NB4 (cell line): ENCODE measurements at places on chromosomes 1 and 21.

DNA sequence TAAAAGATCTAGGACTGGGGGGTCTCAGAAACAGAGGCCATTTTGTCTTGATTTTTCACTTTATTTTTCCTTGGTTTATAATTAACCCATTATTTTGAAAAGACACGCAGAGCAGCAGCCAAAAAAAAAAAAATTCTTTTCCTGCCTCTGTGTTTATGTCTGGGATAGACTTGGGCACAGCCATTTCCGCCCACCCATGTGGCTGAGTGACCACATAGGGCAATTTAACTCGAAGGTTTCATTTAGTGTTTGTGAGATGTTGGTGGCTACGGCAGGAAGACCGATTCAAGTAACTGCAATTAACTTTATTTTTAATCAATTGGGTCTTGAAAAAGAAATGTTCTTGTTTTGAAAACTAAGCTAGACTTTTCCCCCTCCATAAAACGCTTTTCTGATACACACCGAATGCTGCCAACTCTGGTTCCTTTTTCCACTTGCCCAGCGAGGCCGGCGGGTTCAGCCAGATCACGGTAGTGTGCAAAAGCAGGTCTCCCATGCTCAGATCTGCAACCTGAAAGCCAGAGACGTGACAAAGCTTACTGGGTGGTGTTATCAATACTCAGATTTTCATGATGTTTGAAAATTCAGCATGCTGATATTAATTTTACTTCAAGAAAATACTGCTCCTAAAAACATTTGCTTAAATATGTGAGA is 97.4 kb upstream of the KRTAP19-8 start:
- peak; percentile 56 for DNase-seq

GRCh38 chr1:46098027-46098712 is 34.3 kb downstream of the PIK3R3 start:
- DNase-seq = no peak

GRCh38 chr1:58585166-58585565 is 8.1 kb upstream of the TACSTD2 start:
- peak; percentile 8 for DNase-seq

- no peak for DNase-seq
Observed at GRCh38 chr1:219731771-219732170, 118.9 kb upstream of the ZC3H11B start.

GRCh38 chr1:202982715-202983430 is 15.8 kb upstream of the CYB5R1 start:
- peak; percentile 27 for DNase-seq

DNA sequence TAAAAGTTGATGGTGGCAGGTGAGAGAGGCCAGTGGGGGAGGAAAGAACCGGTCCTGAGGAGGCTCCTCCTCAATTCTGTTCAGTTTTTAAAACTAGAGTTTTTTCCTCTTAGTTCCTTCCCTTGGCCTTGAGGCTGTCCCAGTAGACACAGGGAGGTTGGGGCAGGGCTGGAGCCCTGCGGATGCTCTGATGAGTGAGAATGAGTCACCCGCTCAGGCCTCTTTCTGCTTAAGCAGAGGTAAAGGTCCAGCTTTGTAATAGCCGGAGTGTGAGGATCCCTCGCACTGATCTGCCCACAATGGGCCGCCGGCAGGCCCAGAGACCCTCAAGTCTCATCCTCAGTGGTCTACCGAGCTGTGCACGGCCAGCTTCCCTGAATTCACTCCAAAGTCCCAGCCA is 49.6 kb upstream of the IRF2BP2 start:
- peak; percentile 71 for DNase-seq

- DNase-seq = no peak
Observed at GRCh38 chr21:25961042-25961441, 209.5 kb downstream of the APP start.

- DNase-seq = no peak
Observed at GRCh38 chr1:29664711-29665110, 428.4 kb downstream of the PTPRU start.

DNA sequence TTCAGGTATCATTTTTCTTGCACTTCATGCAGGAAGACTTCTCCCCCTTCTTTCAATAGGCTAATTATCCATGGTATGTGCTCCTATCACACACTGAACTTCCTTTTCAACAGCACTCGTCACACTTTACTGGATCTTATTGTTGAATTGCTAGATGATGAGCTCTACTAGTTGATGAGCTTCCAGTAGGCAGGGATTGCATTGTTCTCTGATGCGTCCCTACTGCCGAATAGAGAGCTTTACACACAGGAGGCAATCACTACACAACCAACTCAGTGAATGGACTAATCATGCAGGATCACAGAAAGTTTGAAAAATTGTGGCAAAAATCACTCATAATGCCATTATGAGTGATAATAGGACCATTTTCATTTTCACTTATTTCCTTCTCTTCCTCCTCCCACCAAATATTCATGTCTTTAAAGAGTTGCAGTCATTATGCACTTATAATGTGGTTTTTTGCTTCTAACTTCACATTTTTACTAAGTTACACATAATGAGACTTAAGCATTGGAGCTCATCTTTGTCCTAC is 128.1 kb upstream of the ZNF648 start:
- DNase-seq = no peak
